ENCODE measurements at places on chromosomes 3 and 15.

- no peak for DNase-seq
Measured at GRCh38 chr15:23038726-23039142, 635 bp downstream of the TUBGCP5 start.

- DNase-seq = no peak
Measured at GRCh38 chr3:140244893-140245292, 309.9 kb downstream of the CLSTN2 start.

- no peak for DNase-seq
Measured at GRCh38 chr15:26443321-26443720, 329.5 kb downstream of the GABRB3 start.

DNA sequence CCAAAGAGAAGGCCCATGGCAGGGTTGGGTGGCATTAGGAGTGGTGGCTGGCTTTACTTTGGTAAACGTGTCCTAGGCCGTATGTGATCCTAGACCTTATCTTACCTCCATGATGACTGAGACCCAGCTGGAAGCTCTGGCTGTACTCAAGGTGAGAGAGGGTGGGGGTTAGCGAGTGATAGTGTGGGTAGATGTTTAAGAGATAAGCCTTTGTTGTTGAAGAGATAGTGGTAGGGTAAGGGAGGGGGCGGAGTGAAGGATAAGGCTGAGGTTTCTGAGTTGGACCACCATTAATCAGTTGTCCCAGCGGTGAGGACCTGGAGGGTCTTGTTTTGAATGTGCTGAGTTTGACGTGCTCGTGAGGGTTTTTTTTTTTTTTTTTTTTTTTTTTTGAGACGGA, 61.5 kb upstream of the ULK4 start:
- no peak for DNase-seq

GRCh38 chr3:152403632-152404066, 134.9 kb downstream of the MBNL1 start:
- DNase-seq = no peak
